ENCODE measurements at places on chromosomes 3 and 15. TPM values are rescaled to one million over a fixed set of nuclear protein-coding genes. Genes with fewer than 3 reads are reported as not detected.
A peak's percentile ranks its signal among the peaks of the same experiment; 100 is the strongest.

The LIPH gene
- total RNA-seq = 162 TPM

The TM4SF4 gene
- not detected for total RNA-seq

The JAGN1 gene
- 41.7 TPM for total RNA-seq

The PPP1R14D gene
- total RNA-seq = 171 TPM

The SLC24A5 gene
- total RNA-seq = not detected

The ACAP2 gene
- total RNA-seq = 63.5 TPM

The PTPRG gene
- 26.0 TPM for total RNA-seq

The SERINC4 gene
- not detected for total RNA-seq

The IL17RD gene
- 2.7 TPM for total RNA-seq

The TMC3 gene
- total RNA-seq = not detected

The LRRIQ4 gene
- 0.22 TPM for total RNA-seq

The PARL gene
- 60.6 TPM for total RNA-seq

The ARL14 gene
- 51.8 TPM for total RNA-seq

GRCh38 chr15:45165536-45165935 is 22.2 kb downstream of the SHF start:
- DNase-seq = no peak

GRCh38 chr3:49024449-49024848 is 2.5 kb downstream of the NDUFAF3 start:
- DNase-seq = no peak

GRCh38 chr3:108119398-108120104 is 28.7 kb upstream of the CD47 start:
- DNase-seq = no peak

GRCh38 chr15:59998305-59998949 is 5.7 kb upstream of the FOXB1 start:
- DNase-seq = no peak

- peak; percentile 56 for DNase-seq
These were observed 1.3 kb downstream of the TNK2 start for GRCh38 chr3:195906865-195907683.

- peak; percentile 39 for DNase-seq
These were observed 44.3 kb upstream of the POLR2M start for GRCh38 chr15:57662091-57662744.

DNA sequence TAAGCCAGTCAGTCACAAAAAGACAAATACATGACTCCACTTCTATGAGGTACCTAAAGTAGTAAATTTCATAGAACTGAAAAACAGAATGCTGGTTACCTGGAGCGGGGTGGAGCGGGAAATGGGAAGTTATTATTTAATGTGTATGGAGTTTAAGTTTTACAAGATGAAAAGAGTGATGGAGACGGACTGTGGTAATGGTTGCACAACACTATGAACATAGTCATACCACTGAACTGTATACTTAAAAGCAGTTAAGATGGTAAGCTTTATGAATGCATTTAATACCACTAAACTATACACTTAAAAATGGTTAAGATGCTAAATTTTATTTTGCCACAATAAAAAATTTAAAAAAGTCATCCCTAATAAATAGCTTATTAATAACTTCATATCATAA is 23.2 kb downstream of the SFMBT1 start:
- no peak for DNase-seq

DNA sequence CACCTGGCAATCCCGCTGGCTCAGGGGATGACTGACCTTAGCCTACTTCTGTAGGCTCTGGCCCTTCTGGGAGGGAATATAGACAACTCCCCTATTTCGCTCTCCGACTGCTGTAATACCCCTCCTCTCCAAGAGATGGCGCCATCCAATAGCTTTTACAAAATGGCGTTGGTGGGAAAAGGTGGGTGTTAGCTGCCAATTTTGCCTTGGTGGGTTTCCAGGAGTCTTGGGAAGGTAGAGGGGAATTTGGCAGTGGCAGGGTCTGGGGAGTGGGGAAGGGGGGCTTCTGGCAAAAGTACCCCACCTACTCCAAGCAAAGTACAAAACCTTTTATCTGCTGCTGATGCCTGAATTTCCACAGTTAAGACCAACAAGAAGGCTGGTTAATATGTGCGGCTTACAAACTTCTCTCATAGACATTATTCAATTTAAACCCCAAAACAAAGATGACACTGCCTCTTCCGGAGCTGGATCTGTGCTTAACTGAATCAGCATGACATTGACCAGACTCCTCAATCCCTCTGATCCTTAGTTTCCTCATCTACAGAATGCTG is 62.1 kb downstream of the RASGRF1 start:
- no peak for DNase-seq

- no peak for DNase-seq
These were observed 19.2 kb downstream of the DENND4A start for GRCh38 chr15:65772930-65773329.

- DNase-seq = peak; percentile 75
These were observed at the start of gene TWF2 for GRCh38 chr3:52238761-52239701. TSS of gene TWF2 (minus strand) at chr3:52239158. CDS start at chr3:52239016, 142 bp downstream.

GRCh38 chr15:72365844-72366243 is 10.0 kb downstream of the HEXA start:
- DNase-seq = no peak

DNA sequence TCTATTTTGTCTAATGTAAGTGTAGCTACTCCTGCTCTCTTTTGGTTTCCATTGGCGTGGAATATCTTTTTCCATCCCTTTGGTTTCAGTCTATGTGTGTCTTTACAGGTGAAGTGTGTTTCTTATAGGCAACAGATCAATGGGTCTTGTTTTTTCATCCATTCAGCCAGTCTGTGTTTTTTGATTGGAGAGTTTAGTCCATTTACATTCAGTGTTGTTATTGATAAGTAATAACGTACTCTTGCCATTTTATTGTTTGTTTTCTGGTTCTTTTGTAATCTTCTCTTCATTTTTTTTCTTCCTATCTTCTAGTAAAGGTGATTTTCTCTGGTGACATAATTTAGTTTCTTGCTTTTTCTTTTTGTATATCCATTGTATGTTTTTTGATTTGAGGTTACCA is 97.1 kb downstream of the GLDN start:
- DNase-seq = no peak

GRCh38 chr3:133855002-133855370 is 40.7 kb downstream of the RAB6B start:
- no peak for DNase-seq

- DNase-seq = no peak
These were observed 309.0 kb downstream of the NTRK3 start for GRCh38 chr15:87947560-87947959.

DNA sequence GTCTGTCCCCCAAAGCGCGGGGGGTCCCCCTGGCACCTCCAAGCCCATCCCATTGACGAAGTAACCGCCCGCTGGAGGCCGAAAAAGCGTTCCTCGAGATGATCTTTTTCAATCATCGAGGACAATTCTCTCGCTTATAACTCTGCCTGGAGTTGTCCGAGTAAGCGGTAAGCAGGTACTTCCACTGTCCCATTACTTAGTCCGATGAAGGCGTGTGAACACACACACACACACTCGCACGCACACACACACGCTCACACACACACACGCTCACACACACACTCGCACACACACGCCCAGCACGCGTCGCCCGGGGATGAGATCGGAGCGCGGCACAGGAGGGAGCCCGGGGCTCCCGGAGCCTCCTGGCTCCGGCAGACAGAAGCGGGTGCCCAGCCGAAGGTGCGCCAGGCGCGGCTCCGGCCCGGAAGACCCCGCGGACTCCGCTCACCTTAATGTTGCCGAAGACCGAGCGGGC is 430 bp downstream of the SLCO2A1 start:
- DNase-seq = no peak

DNA sequence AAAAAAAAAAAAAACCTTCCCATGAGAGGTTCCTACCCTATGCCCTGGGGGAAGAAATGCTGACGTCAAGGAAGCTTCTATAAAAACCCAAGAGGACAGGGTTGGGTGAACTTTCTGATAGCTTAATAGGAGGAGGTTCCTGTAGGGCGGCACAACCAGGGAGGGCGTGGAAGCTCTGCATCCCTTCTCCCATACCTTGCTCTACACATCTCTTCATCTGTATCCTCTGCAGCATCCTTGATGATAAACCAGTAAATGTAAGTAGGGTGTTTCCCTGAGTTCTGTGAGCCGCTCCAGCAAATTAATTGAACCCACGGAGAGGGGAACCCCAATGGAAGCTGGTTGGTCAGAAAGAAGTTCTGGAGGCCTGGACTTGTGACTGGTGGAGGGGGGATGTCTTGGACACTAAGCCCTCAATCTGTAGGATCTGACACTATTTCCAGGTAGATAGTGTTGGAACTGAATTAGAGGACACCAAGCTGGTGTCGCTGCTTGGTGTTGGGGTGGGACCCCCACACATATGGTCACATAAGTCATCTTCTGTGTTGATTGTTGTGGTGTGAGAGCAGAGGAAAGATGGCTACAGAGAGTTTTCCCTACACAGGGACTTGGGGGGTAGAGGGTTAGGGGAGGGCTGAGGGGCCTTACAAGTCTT is 91.5 kb downstream of the ST6GAL1 start:
- no peak for DNase-seq

DNA sequence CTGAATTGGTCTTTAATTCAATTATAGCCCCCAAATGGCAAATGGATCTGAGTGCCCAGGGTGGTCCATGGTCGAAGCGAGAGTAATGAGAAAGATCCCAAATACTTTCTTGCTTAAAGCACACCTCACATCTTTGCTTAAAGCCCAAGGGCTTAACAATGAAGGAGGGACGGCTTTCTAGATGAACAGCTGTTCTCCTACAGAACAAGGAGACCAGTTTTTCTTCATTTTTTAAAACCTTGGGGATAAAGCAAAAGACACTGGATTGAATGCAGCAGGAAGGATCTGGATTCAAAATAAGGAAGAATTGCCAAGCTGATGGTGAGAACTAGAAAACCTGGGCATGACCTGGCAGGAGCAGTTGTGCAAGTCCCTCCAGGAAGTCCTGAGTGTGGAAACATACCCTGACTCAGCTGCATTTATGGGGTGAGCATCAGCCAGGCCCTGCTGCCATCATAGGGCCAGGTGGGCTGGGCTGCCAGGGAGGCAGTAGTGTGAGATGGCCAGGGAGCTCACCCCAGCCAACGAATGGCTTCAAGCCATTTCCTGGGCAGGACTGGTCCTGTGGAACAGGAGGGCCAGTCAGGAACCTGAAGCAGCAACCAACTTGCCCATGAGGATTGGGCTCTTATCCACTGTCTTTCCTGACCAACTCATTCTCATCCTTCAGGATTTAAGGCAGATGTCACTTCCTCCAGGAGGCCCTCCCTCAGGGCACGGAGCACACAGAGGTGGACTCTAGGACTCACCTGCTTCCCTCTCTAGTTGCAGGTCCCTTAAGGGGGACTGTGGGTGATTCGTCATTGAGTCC is 18.4 kb upstream of the RHCG start:
- no peak for DNase-seq

DNA sequence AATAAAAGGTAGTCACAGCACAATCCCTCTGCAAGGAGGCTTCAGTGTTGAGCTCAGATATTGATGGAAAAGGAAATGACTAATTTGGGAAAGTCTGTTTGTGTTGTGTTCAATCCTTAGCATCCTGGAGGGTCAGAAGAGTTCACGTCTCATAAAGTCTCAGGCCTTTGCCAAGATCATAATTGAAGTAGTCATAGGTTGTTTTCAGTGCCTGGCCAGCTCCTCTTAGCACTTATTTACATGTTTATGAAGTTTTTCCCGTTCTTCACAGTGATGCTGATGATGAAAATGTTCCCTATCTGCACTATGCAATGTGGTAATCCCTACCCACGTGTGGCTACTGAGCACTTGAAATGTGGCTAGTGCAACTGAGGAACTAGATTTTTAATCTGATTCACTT is 61.6 kb upstream of the TGFBR2 start:
- no peak for DNase-seq

DNA sequence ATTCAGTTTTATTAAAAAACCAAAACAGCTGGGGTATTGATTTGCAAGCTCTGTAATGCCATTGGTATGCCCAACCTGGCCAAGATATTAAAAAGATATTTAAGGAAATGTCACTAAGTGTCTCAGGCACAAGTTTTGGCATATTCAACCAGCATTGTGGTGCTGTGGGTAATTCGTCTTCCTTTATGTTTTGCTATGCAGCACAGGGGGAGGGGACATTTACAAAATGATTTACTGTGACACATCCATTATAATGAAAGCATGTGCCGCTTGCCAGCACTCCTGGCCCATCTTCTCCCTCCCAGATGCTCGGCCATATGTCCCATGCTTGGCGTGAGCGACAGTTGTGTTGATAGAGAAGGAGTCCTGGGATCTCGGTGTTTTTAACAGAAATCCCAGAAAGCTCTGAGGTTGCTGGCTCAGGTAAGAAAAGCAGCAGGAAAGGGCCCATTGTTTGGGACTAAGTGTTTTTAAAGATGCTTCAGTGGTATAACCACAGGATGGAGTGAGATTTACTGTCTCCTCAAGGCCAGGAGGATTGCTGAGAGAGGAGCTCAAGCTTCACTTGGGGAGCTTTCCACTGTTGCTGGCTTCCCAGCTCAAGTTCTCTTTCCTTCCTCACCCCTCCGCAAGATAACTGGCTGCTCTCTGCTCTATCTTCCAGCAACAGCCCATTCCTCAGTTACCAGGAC is 158.2 kb upstream of the TSC22D2 start:
- DNase-seq = no peak

DNA sequence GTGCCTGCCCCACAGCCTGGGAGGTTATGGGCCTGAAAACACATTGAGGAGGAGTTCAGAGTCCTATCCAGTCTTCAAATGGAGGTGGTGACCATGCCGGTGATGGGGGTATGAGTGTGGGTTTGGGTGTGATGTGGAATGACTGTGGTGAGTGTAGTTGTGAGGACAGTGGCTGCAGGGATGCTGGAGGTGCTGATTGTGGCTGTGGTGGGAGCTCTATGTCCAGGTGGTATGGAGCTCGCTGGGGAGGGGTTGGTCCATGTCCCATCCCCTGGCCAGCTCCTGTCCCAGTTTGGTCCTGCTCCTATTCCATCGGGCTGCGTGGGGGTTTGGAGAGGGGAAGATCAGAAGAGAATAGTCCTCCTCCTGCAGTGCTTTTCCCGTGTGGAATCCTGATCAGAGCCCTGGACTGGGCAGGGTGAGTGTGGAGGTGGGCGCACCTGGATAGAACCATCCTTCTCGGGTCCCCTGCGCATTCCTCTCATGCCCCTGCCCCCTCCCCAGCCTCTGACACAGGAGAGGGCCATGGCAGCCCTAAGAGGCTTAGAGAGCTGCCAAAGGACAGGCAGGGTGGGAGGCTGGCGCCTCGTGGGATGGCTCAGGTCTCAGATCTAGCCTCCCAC is 23.0 kb upstream of the GOLGA6C start:
- peak; percentile 9 for DNase-seq

- no peak for DNase-seq
These were observed 218.1 kb downstream of the OSBPL10 start for GRCh38 chr3:31762888-31763351.

DNA sequence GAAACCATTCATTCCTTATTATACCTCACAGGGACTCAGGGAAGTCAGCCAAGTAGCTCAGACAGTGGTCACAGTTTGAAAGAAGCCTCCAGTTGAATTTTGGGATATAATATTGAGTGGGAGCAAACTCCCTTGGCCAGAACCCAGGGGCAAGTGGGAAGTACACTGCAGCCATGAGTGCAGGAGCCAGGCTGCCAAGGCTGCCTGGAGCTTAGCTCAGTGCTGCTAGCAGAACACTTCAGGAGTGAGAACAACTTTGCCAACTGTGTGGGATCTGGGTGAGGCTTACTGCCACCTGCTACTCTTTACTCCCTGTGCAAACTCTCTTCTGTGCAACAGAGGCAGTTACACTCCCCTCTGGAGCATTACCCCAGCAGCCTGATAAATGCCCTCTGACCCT is 4.6 kb downstream of the OR5K3 start:
- no peak for DNase-seq

Measured in left colon (tissue), 2 donors.